Regular cardiac myocyte (primary cell): ENCODE measurements at places on chromosomes 12 and 14. TPM values are rescaled to one million over a fixed set of nuclear protein-coding genes. Genes with fewer than 3 reads are reported as not detected.

ABCC9 gene
- 14.0 and 51.0 TPM in 2 replicates for total RNA-seq

TAS2R42 gene
- not detected in 2 replicates for total RNA-seq

TSPAN8 gene
- total RNA-seq = 10.2 and 15.2 TPM in 2 replicates

LTB4R2 gene
- 1.3 and 3.1 TPM in 2 replicates for total RNA-seq

ASB2 gene
- under 0.01 and 2.3 TPM in 2 replicates for total RNA-seq

CMA1 gene
- not detected in 2 replicates for total RNA-seq

TRPV4 gene
- total RNA-seq = 1.2 and 1.7 TPM in 2 replicates

TPH2 gene
- under 0.01 TPM in 1 of 2 replicates, not detected in the other for total RNA-seq

GNG2 gene
- total RNA-seq = 7.7 and 22.6 TPM in 2 replicates

AQP6 gene
- total RNA-seq = under 0.01 TPM in 1 of 2 replicates, not detected in the other

JAG2 gene
- total RNA-seq = 0.58 and 1.1 TPM in 2 replicates

TWF1 gene
- 172 and 186 TPM in 2 replicates for total RNA-seq

MMP19 gene
- total RNA-seq = 2.5 and 7.3 TPM in 2 replicates

PLEKHD1 gene
- total RNA-seq = under 0.01 TPM in 1 of 2 replicates, not detected in the other

SLC25A21 gene
- total RNA-seq = under 0.01 and 0.58 TPM in 2 replicates

PDE3A gene
- 23.1 and 31.8 TPM in 2 replicates for total RNA-seq

ANAPC5 gene
- 166 and 178 TPM in 2 replicates for total RNA-seq

HOXC9 gene
- total RNA-seq = under 0.01 TPM in 1 of 2 replicates, not detected in the other

PTGER2 gene
- 2.8 and 5.2 TPM in 2 replicates for total RNA-seq

SERPINA1 gene
- under 0.01 and 0.19 TPM in 2 replicates for total RNA-seq

ENDOU gene
- total RNA-seq = under 0.01 TPM in 1 of 2 replicates, not detected in the other

GALNT8 gene
- total RNA-seq = under 0.01 TPM in 2 replicates

GLI1 gene
- total RNA-seq = under 0.01 and 0.38 TPM in 2 replicates

MSRB3 gene
- total RNA-seq = 40.6 and 44.5 TPM in 2 replicates

PAH gene
- total RNA-seq = not detected in 2 replicates

PRICKLE1 gene
- total RNA-seq = 3.1 and 4.6 TPM in 2 replicates

CEBPE gene
- total RNA-seq = not detected in 2 replicates

MAP3K9 gene
- total RNA-seq = under 0.01 and 0.38 TPM in 2 replicates

HSPA2 gene
- 2.3 and 5.9 TPM in 2 replicates for total RNA-seq

PPTC7 gene
- 5.6 and 7.5 TPM in 2 replicates for total RNA-seq

SLC39A2 gene
- total RNA-seq = 0.28 TPM in 1 of 2 replicates, not detected in the other

PGAM5 gene
- 30.7 and 81.3 TPM in 2 replicates for total RNA-seq

CDC42BPB gene
- 73.9 and 94.5 TPM in 2 replicates for total RNA-seq

TESPA1 gene
- total RNA-seq = not detected in 2 replicates

AMHR2 gene
- under 0.01 TPM in 1 of 2 replicates, not detected in the other for total RNA-seq

KRT78 gene
- total RNA-seq = not detected in 2 replicates

AQP2 gene
- total RNA-seq = not detected in 2 replicates

RNASE7 gene
- total RNA-seq = not detected in 2 replicates

NINJ2 gene
- 0.19 and 0.28 TPM in 2 replicates for total RNA-seq

OTX2 gene
- not detected in 2 replicates for total RNA-seq

CCDC38 gene
- total RNA-seq = under 0.01 TPM in 2 replicates

VSIG10 gene
- 16.3 and 25.3 TPM in 2 replicates for total RNA-seq

PLA2G1B gene
- not detected in 2 replicates for total RNA-seq

KCNC2 gene
- not detected in 2 replicates for total RNA-seq

KCNA1 gene
- total RNA-seq = under 0.01 TPM in 1 of 2 replicates, not detected in the other

TSPAN19 gene
- not detected in 2 replicates for total RNA-seq

OR6C2 gene
- total RNA-seq = not detected in 2 replicates

ATL1 gene
- 1.7 and 8.5 TPM in 2 replicates for total RNA-seq

PELI2 gene
- 3.8 and 10.1 TPM in 2 replicates for total RNA-seq

CD163L1 gene
- 3.1 and 3.3 TPM in 2 replicates for total RNA-seq

PIK3C2G gene
- total RNA-seq = not detected in 2 replicates

E2F7 gene
- 18.6 and 28.6 TPM in 2 replicates for total RNA-seq

DICER1 gene
- 24.0 and 28.6 TPM in 2 replicates for total RNA-seq
